ENCODE measurements at places on chromosomes 2 and 18. TPM values are rescaled to one million over a fixed set of nuclear protein-coding genes. Genes with fewer than 3 reads are reported as not detected.

The SPHKAP gene
- polyA plus RNA-seq = not detected

The LRRTM1 gene
- 0.16 TPM for polyA plus RNA-seq

The RASGRP3 gene
- 0.55 TPM for polyA plus RNA-seq

The ANKRD62 gene
- 0.45 TPM for polyA plus RNA-seq

The PSMA8 gene
- 0.04 TPM for polyA plus RNA-seq

The TMEM182 gene
- polyA plus RNA-seq = 0.33 TPM

The DNAH7 gene
- 0.06 TPM for polyA plus RNA-seq

The CPO gene
- 0.06 TPM for polyA plus RNA-seq

The PRKAG3 gene
- polyA plus RNA-seq = not detected

The NEU4 gene
- 0.04 TPM for polyA plus RNA-seq

The RTP5 gene
- polyA plus RNA-seq = 0.06 TPM

The TRIP12 gene
- 25.8 TPM for polyA plus RNA-seq

The MC4R gene
- polyA plus RNA-seq = not detected

The C2orf92 gene
- polyA plus RNA-seq = 1.8 TPM

The AFF3 gene
- polyA plus RNA-seq = 1.0 TPM

The MC2R gene
- not detected for polyA plus RNA-seq

Measured in esophagus (tissue), 2 donors.